ENCODE measurements at places on chromosomes 12 and 14. TPM values are rescaled to one million over a fixed set of nuclear protein-coding genes. Genes with fewer than 3 reads are reported as not detected.

- no peaks in the 10 kb centered on the region for H3K36me3 ChIP-seq
- H3K27ac ChIP-seq = no peak overlapping the region
- H3K27me3 ChIP-seq = no peaks in the 10 kb centered on the region
- no peaks in the 10 kb centered on the region for H3K4me1 ChIP-seq
- no peak overlapping the region for H3K4me3 ChIP-seq
Observed at GRCh38 chr12:93696462-93696861, 19.3 kb downstream of the CRADD start.

DNA sequence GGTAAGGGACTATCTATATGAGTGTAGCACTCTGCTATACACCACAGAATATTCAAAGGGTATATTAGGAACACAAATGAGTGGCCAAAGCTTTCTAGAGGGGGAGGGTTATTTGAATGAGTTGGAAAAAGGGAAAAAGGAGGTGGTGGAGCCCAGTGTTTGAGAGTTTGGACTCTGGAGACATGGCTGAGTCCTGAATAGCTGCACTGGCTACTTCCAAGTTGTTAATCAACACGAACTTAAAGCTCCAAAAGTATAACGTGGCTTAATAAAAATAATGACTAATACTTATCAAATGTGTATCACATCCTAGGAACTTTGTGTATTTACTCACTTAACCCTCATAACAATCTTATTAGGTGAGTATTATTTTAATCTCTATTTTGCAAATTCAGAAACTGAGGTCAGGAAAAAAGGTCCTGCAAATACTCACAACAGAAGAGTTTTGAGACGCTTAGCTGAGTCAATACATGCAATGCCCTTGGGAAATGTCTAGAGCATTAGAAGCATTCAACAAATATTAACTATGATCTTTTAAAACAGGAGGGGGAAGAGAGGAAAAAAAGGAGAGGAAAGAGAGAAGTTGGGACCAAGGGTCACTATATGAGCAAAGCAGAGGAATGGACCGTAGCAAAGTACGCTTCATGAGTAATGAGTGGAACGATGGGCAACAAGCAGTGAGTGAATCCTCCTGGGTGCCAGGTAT is 189.5 kb upstream of the HMGA2 start:
- no peaks in the 10 kb centered on the region for H3K27me3 ChIP-seq
- H3K36me3 ChIP-seq = no peaks in the 10 kb centered on the region
- H3K4me1 ChIP-seq = no peaks in the 10 kb centered on the region

DNA sequence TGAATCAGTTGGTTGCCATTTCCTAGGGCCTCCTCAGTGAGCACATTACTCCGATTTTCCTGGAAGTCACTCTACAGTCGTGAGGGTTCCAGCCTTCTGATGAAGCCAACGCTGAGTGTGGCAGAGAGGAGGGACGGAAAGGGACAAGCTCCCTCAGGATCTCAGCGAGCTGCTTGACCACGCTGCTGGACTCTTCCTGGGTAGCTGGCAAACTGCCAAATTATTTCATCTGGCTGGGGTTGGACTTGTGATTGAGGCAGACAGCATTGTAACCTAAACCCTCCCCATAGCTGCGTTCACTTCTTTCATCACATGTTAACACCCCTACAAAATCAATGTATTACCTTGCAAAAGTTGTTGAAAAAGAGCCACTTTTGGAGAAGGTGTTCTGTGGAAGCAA is 69.6 kb upstream of the CHST11 start:
- H3K27me3 ChIP-seq = no peaks in the 10 kb centered on the region
- H3K4me1 ChIP-seq = peaks cover under 1% of the 10 kb centered on the region
- H3K4me3 ChIP-seq = no peak overlapping the region

DNA sequence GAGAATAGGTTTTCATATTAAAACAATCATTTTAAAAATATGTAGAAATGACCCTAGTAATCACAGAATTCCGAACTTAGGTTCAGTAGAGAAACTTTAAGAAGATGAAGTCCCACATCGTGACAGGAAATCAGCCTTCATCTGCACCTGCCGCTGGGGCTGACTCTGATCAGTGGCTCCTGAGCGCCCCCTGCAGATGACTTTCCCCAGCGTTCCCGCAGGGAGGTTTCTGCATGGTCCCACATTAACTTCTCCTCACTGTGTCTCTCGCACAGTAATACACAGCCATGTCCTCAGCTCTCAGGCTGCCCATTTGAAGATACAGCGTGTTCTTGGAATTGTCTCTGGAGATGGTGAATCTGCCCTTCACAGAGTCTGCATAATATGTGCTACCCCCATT is 1131.1 kb downstream of the TMEM121 start:
- no peaks in the 10 kb centered on the region for H3K27me3 ChIP-seq
- peak; percentile 82 for DNase-seq
- no peaks in the 10 kb centered on the region for H3K36me3 ChIP-seq
- no peak overlapping the region for H3K4me3 ChIP-seq
- no peak overlapping the region for H3K27ac ChIP-seq
- no peaks in the 10 kb centered on the region for H3K4me1 ChIP-seq

DNA sequence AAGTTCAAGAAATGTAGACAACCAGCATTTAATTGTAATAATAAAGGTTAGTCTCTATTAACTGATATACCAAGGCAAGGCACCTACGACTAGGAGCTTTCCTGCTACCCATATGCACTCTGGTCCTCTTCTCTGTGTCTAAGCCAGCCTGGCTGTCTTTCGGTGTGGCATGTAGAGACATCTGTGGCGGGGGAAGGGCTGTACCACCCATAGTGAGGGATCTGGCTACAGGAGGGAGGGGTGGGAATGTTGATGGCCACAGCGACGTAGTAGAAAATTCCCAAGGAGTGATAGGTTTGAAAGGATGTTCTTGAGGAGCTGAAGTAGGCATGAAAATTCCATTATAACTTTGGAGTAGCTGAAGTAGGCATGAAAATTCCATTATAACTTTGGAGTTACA is 344.2 kb downstream of the ATP23 start:
- H3K4me3 ChIP-seq = no peak overlapping the region
- no peaks in the 10 kb centered on the region for H3K4me1 ChIP-seq
- H3K36me3 ChIP-seq = no peaks in the 10 kb centered on the region
- DNase-seq = no peak
- H3K27ac ChIP-seq = no peak overlapping the region
- H3K27me3 ChIP-seq = no peaks in the 10 kb centered on the region

CLEC4D gene
- 21.5 TPM for total RNA-seq

FOXG1 gene
- total RNA-seq = not detected

SLCO1B1 gene
- not detected for total RNA-seq

PDE3A gene
- 4.9 TPM for total RNA-seq

Data from spleen (tissue), 13 donors.